ENCODE measurements at places on chromosomes 2 and 18.

DNA sequence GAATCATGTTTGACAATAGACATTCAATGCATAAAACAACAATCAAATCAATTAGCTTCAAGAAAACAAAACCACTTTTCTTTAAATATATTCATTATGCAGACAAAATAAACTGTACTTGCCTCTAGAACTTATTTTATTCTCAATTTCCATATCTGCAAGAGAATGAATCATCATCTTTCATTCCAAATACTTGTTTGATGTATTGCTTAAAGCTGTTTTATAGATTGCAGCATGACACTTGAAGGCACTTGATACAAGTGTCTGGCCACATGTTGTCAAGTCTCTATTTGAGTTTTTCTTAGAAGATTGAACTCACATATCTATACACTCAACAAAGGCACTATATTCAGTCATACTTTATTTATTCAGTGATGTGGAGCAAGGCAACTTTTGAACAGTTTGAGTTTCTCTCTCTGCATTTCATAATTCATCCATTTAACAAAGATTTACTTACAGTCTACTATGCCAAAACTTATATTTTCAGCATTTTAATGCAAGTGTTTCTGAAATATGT is 38.7 kb upstream of the DDX18 start:
- no peak for DNase-seq

DNA sequence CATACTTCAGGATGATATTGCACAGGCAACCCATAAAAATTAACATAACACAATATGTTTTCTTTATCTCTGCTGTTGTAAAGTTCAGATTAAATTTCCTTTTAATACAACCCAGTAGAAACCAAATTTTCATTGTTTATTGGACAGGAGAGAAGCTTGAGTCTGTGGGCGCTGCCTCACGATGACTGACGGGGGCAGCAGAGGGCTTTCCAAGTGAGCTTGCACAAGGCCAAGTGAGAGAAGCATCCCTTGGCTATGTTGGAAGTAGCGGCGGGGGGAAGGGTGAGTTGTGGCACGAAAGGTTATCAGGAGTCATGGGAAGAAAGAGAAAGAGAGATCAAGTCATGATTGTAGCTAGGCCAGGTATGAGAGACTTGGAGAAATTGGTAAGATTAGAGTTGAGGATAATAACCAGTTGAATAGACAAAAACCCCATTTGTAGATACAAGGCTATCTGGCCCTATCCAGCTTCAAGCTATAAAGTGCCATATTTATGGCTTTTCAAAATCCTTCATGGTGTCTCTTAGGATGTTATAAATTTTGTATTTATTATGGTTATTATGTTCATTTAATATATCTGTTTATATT is 413.7 kb upstream of the FAM98A start:
- peak; percentile 79 for DNase-seq

- DNase-seq = peak; percentile 61
Measured at GRCh38 chr2:109331896-109332848, 203.2 kb downstream of the SH3RF3 start.

DNA sequence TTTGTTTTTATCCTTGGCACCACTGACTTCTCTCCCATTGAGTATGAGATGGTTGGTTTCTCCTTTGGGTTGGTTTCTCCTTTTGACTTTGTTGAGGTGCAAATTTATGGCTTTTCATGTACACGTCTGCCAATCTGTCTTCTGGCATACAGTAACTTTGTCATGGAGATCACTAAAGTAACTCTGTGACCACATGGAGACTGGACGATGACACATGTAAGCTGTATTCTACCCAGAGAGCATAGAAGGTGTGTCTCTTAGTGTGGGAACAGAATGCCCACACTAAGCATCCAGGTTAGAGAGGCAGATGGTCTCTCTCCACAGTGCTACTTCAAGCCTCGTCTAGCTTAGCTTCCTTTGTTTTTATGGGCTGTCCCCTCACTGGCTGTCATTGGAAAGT is 897.5 kb downstream of the SUCLG1 start:
- no peak for DNase-seq

DNA sequence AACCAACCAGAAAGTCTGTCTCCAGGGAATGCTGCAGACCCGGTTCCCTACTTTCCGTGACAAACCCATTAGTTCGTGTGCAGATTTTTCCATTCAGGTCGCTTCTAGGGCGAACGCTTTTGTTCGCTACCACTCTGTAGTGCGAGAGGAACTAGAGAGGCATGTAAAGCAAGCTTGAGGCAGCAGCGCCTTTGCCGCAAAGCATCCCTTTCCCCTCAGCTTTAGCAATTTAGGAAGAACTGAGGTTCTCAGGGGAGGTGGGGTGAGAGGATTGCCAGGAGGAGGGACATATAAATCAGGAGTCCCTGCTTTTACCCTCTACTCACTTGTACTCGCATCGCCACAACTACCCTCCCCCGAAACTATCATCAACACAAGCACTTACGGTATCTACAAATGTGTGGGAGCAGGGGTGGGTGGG is 748 bp upstream of the ZNF804A start:
- peak; percentile 63 for DNase-seq

DNA sequence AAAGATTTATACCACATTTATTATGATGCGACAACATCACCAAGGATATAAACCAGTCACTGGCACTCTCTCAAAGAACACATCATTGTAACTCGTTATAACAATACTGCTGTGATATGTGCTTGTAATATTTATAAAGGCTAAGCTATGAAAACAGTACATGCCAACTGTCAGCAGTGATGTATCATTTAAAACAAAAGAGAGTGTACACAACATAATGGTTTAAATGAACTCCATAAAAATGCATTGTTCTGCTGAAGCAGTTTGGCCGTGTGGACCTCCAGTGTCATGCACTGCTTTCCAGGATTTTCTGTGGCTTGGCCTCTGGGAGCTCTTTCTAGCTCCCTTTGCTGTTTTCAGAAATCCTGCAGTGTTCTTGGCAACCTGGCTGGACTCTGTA is 215.6 kb downstream of the MTX2 start:
- DNase-seq = no peak

DNA sequence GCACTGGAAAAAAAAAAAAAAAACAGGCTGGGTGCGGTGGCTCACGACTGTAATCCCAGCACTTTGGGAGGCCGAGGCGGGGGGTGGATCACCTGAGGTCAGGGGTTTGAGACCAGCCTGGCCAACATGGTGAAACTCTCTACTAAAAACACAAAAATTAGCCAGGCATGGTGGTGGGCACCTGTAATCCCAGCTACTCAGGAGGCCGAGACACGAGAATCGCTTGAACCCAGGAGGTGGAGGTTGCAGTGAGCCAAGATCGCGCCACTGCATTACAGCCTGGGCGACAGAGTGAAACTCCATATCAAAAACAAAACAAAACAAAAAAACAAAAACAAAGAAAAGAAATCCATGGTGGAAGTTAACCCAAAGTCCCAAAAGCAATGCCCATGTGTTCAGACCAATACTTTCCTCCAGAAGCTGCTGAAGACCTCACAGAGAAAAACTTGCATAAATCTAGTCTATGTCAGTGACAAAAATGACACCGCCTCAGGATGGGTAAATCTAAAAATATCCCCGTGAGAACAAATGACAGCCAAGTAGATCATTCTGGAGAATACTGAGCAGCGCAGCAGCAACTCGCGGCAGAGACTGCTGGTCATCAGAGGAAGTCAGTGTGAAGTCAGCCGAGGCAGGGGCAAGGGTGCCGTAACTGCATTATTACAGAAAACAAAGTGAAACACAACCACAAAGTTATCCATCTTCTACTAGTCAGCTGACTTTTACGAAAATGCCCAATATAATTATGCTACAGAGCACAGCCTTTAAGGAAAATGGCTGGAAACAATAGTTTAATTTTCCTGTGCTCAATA is 41.0 kb downstream of the LPIN2 start:
- DNase-seq = no peak

DNA sequence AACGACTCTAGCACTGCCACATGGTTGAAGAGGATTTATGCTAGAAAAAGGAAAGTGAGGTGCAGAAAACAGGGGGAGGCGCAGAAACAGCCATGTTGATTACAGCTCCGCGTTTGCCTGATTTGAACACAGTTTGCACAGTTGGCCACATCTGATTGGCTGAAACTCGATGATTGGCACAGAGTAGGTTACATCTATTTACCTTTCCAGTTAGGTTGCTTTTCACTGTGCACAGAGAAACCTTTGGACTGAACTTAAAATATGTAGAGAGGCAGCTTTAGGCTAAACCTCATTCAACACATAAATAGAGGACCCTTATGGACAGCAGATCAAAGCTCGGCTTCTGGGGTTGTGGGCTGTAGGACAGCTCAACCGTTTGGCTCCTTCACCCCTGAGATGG is 153.7 kb upstream of the APCDD1 start:
- no peak for DNase-seq

- no peak for DNase-seq
Measured at GRCh38 chr2:102055346-102055990, 63.7 kb downstream of the IL1R2 start.

- no peak for DNase-seq
Measured at GRCh38 chr2:23350041-23350791, 34.8 kb upstream of the KLHL29 start.

DNA sequence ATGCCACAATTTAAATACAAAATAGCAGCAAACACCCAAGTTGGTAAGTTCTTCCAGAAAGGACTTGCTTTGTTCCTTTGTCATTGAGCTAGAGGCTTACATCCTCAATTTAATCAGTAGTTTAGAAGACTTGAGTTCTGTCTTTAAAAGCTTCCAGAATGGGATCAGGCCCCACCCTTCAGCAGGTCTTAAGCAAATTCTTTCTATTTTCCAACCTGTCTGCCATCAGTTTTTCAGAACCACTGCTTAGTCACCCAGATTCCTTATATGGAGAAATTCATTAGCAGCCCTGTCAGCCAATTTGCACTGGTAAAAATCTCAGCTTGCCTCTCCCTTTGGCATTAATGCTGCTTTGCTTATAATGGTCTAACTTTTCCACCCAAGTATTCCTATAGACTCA is 263.6 kb upstream of the HNMT start:
- DNase-seq = no peak

DNA sequence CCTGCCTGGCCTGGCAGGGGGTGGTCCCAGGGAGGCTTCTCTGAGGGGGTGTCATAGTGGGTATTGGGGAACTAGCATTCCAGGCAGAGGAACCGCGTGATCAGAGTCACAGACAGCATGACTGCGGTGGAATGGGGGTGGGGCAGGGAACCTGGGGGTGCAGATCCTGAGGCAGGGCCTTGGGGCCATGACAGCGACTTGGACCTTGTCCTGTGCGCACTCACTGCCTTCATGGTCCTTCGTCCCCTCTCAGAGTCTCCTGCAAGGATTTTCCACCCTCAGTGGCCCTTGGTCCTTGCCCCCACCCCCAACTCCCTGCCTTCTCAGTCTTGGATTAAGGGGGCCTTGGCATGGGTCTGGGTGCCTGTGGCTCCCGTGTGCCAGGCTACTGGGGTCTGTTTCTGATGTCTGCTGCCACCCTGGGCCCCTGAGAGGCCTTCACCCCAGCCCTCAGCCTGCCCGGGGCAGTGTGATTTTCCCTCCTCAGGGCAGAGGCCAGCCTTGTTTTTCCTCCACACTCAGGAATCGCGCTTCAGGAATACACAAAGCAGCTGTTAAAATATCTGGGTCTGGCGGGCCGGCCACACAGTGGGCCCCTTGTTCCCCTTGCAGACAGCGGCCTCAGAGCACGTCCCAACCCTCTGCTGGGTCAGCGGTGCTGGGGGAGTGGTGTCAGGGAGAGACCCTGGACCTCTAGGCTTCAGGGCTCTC is 51.6 kb downstream of the GLI2 start:
- DNase-seq = no peak

DNA sequence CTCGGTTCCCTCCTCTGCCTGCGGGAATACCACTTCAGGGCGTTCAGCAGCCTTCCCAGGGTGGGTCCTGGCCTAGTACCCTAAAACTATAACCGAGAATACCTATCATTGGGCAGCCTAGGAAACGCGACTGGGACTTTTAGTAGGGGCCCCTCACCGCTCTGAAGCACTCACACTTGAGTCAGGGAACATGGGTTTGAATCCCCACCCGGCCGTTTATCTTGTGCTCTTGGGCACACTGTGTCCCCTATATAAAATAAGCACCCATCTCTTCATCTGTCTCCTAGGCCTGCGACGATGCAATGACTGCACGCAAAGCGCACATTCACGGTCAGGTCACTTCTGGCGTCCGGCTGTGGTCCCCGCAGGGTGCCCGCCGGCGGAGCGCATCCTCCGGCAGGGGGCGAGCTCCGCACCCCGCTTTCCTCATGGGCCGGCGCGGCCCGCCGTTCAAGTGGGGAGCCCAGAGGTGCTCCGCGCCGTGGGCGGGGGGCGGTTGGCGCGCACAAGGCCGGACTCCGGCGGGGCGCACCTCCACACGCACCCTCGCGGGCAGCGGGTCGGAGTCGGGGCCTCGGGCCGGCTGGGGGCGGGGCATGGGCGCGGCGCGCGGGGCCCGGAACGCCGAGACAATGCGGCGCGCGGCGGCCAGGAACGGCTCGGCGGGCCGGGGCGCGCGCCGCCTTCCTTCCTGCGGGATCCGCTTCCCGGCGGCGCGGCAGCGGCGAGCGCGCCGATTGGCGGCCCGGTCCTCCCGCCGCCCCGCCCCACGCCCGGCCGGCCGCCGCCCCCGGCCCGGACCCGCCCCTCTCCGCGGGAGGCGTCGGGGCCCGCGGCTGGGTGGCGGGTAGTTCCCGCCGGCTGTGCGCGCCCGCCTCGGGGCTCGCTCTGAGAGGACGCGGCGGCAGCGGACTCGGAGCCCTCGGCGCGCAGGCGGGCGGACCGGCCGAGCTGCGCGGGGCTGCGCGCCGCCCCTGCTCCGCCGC is at the start of gene ASAP2:
Gene ASAP2, plus strand, starts transcription at position 850 of the 986 bp plus-strand sequence. CDS start 293 bp downstream, outside the sequence.
- DNase-seq = peak; percentile 64

DNA sequence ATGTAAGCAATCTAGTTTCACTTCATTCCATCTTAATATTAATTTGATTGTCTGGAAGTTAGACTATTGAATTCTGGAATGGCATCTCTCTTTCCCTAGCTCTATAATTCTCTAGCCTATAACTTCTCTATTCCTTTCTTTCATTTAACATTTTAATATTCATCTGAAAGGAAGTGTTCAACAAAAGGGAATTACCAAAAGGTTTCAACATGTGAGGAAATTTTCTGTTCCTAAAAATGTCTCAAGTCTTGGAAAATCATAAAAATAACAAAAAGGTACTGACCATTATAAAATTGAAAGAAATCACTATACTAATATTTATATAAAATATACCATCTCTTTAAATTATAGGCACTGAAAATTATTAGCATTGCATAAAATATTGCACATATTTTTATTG is 228.7 kb downstream of the TXNL1 start:
- no peak for DNase-seq

GRCh38 chr2:173502296-173502695 is 147.6 kb downstream of the CDCA7 start:
- DNase-seq = no peak

GRCh38 chr2:48034295-48034694 is 128.0 kb upstream of the FBXO11 start:
- DNase-seq = no peak

GRCh38 chr18:22342625-22343024 is 75.1 kb downstream of the CTAGE1 start:
- no peak for DNase-seq
